ENCODE measurements at places on chromosomes 11 and 22.
A peak's percentile ranks its signal among the peaks of the same experiment; 100 is the strongest.

GRCh38 chr11:69700278-69701140, 3.3 kb downstream of the FGF19 start:
- DNase-seq = peak; percentile 38

DNA sequence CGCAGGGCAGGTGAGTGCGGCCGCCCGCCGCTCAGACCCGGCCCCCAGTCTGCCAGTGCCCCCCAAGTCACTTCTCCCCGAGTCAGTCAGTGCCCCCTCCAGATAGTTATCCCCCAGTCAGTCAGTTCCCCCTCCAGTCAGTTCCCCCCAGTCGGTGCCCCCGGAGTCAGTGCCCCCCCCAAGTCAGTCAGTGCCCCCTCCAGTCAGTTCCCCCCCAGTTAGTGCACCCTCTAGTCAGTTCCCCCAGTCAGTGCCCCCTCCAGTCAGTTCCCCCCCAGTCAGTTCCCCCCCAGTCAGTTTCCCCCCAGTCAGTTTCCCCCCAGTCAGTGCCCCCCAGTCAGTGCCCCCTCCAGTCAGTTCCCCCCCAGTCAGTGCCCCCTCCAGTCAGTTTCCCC, 411 bp downstream of the PPP6R2 start:
- DNase-seq = no peak

- no peak for DNase-seq
Measured at GRCh38 chr22:49977578-49977977, 17.0 kb downstream of the PIM3 start.

DNA sequence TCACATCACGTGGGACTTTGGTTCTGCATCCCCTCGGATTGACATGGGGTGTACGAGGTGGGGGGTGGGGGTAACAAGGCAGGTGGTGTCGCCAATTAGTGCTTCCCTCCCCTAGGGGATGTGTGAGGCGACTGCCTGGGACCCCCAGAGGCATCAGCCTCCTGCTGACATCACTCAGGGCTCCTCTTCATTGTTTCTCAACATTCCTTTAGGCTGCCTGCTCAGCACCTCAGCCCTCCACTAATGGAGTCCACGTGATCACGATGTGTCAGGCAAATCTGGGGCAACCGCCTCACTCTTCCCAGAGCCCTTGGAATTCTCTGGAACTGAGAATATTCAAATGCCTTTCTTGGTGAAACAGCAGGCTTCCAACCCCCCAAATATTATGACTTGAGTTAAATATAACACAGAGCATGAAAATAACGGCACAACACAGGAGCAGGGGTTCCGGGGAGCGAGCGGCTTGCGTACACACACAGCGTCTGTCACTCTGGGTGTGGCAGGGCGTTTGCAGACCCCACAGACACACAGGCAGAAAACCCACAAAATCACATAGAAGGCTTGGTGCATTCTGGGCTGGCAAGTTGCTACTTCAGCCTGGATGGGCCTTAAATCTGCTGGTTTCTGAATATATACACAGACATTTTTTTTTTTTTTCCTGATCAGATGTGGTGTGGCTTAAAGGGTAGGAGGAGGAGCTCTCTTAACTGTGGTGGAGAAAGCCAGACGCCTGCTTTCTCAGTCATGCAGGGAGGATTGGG, 170.1 kb upstream of the CADM1 start:
- no peak for DNase-seq

DNA sequence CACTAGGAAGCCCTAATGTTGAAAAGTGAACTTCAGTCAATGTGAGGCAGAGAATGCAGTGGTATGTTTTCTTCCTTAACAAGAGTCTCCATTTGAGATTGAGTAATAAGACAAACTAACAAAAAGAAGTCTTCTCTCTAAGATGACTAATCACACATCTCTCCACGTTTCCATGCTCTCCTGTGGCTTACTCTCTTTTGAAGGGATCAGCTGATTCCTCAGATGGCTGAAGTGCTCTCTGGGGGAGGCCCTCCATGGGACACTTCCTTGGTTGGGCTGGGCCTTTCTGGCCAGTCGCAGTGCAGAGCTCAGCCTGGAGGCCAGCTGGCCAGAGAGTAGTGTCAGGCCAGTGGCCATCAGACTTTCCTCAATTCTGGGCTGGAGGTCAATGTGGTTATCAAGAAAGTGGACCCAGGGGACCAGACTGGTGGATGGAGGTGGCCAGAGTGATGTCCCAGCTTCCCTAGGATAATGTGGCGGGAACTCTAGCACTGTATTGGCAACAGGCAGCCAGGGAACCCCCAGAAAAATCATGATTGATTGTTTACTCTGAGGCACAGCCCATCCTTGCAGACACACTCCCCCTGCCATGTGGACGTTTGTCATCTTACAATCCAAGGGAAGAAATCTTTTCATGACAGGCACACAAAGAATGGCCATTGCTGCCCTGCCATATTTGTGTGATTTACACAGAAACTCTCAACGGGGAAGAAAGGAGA, 14.5 kb downstream of the CSRP3 start:
- DNase-seq = no peak

DNA sequence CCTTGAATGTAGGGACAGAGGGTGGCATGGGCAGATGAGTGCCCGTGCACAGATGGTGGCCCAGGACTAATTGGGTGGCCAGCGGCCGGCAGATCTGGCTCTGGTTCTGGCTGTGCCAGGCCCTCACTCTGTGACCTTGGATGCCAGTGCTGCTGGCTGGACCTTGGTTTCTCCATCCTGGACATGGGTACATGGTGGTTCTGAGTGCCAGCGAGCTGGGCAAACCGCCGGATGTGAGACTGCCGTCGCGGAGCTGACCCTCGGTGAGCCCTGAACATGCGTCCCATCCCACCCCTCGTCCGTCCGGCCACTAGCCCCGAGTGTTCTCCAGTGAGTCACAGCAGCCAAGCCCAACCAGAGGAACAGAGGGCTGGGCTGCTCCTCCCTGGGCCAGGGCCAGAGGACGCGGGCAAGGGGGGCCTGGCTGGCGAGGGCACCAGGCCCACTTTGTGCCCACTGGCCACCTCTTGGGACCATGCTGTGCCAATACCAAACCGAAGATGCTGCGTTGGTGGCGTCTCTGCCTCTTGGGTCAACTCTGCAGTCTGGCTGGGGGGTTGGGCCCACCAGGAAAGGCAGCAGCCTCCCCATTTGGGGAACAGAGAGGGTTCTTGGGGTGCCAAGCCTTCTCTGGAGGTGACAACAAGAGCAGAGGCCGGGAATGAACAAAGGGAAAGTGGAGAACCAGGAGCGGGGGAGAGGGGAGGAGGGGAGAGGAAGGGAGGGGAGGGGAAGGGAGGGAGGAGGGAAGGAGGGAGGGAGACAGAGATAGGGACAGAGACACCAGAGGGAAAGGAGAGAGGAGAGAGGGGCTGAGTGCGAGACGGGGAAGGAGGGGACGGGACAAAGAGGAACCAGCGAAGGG, 10.7 kb downstream of the LSP1 start:
- DNase-seq = peak; percentile 71
